Anterior cingulate cortex (tissue), 58 donors: ENCODE measurements at places on chromosomes 6 and 20.

DNA sequence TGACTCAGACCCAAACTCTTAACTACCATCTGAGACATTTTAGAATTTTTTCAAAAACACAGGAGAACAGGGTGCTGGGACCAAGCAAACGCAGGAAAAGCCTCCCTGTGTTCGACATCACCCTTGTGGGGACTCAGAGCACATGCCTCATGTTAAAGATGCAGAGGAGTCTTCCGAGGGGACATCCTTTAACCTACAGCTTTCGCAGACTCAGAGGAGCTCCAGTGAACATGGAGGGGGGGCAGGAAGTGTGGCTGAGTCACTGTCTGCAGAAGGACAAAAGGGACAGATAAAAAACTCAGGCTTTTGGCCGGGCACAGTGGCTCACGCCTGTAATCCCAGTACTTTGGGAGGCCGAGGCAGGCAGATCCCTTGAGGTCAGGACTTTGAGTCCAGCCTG lies 15.1 kb downstream of the BMP7 start:
- DNase-seq: no peak

GRCh38 chr6:107691062-107691751 lies 132.9 kb downstream of the SCML4 start:
- no peak for DNase-seq

GRCh38 chr20:6083926-6084325 lies 30.1 kb upstream of the LRRN4 start:
- no peak for DNase-seq

DNA sequence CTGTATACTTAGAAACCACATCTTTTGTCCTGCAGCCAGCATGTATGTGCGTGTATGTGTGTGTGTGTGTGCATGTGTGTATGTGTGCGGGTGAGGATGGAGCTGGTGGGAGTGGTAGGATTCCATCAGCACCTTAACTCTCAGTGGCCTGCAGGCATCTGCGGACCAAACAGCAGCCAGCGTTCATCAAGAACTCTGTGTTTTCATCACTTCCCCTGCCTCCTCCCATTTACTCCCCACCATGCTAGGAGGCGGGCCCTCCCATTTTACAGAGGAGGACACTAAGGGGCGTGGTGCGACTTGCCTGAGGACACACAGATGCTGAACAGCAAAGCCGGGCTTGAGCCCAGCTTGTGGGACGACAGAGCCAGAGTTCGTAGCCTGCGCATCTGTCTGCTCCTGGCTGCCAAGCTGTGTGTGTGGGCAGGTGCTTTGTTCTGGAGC lies 8.9 kb downstream of the VSTM2L start:
- no peak for DNase-seq

GRCh38 chr20:62599216-62600110 lies 42.8 kb upstream of the SLCO4A1 start:
- DNase-seq: no peak

DNA sequence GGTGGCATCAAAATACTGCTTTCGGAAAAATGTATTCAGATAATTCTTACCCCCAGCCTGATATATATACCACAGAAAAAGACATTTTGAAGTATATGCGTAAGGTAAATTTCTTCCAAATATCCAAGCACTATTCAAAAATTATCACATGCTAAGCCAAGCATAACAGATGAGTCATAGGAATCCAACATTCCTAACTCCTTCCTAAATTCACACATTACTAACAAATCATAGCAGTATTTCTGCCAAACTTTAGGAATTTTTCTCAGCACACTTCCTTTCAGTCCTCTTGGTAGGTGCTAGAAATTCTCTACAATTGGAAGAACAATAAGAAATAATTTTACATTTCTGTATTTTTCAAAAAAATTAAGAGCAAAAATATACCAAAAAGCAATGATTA lies 417.5 kb downstream of the EYS start:
- no peak for DNase-seq

- DNase-seq: no peak
Observed at GRCh38 chr6:46015119-46015968, at the start of gene CLIC5. TSS of gene CLIC5 (minus strand) at chr6:46015860. CDS start at chr6:46015542, 318 bp downstream.

GRCh38 chr6:107644513-107644912 lies 154.6 kb downstream of the SOBP start:
- DNase-seq: no peak

- DNase-seq: no peak
Observed at GRCh38 chr6:143878272-143878760, 14.0 kb downstream of the ZC2HC1B start.
